ENCODE measurements at places on chromosomes 4 and X.

GRCh38 chr4:106201373-106201772 lies 114.6 kb downstream of the TBCK start:
- DNase-seq = no peak

DNA sequence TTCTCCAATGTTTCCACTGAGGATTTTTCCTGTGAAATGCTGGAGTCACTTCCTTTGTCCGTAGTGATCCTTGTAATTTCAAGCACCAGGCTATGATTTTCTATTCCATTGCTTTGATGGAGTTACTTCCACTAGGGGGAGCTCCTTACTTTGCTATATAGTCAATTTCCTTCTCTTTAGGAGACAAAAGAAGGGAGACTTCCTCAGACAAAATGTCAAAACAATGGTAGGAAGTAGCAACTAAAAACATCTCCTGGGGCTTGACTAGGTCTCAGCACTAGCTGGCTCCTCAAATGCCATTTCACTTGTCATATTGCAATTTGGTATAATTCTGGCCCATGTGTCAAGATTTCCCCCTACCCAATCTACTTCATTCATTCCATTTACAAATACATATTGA lies 24.1 kb downstream of the ZCCHC12 start:
- no peak for DNase-seq

GRCh38 chr4:129179276-129179675 lies 83.3 kb downstream of the C4orf33 start:
- DNase-seq = no peak

DNA sequence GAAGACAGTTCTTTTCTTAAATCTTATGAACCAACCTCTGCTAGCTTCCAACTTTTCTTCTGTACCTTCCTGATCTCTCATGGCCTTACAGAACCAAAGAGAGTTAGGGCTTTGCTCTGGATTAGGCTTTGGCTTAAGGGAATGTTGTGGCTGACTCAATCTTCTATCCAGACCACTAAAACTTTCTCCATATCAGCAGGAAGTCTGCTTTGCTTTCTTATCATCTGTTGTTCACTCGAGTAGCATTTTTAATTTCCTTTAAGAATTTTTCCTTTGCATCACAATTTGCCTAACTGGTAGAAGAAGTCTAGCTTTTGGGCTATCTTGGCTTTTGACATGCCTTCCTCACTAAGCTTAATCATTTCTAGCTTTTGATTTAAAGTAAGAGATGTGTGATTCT lies 167.0 kb downstream of the TBCK start:
- no peak for DNase-seq

- no peak for DNase-seq
These were observed 2.0 kb upstream of the ADH7 start for GRCh38 chr4:99436976-99437722.

- no peak for DNase-seq
These were observed 1.5 kb upstream of the GDPD2 start for GRCh38 chrX:70421618-70422017.

- no peak for DNase-seq
These were observed 345 bp downstream of the SLC6A8 start for GRCh38 chrX:153688071-153688470.

DNA sequence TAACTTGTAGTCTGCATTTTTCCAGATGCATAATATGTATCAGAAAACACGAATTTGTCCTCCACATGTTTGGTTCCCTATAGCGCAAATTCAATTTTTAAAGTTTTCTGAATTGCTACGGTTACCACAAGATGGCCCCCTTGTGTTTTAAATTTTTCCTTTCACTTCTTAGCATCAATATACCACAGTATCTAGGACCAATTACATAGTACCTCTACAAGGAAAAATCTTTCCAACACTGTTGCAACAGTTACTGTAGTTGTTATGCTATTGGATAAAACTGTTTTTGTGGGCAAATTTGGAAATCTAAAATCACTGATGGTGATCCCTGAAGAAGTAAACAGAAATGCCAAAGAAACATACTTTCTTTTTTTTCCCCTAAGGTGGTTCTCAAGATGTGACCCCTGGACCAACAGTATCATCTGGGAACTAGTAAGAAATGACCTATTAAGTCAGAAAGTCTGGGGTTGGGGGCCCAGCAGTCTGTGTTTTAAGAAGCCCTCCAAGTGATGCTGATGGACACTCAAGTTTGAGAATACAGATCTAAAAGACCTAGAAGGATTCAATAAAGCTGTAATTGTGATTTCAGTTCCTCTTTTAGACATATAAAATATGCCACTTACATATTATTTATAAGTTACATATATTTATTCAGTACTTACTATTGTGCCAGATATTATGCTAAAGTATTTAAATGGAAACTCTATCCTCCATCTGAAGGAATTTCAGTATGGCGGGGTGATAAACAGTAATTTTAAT lies 3.1 kb downstream of the ZGRF1 start:
- DNase-seq = no peak

GRCh38 chrX:48902135-48902534 lies 4.4 kb downstream of the PQBP1 start:
- no peak for DNase-seq

- DNase-seq = no peak
These were observed 50.5 kb upstream of the ADGRG2 start for GRCh38 chrX:19172741-19173140.

DNA sequence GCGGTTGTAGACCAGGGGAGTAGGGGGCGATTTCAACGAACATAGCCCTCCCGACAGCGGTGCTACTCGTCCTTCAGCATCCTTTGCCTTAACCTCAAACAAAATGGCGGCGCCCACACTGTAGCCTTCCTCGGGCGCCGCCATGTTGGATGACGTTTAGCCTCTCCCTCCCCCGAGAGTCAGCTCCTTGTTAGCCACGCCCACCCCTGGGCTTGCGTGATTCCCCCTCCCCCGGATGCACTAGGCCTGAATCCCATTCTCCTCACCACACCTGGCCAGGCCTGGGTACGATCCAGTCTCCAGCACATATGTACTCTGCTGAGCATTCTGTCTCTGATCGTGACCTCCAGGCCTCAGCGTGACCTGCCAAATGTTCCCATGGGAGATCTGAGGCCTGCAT lies 49.0 kb upstream of the ZNF157 start:
- no peak for DNase-seq

DNA sequence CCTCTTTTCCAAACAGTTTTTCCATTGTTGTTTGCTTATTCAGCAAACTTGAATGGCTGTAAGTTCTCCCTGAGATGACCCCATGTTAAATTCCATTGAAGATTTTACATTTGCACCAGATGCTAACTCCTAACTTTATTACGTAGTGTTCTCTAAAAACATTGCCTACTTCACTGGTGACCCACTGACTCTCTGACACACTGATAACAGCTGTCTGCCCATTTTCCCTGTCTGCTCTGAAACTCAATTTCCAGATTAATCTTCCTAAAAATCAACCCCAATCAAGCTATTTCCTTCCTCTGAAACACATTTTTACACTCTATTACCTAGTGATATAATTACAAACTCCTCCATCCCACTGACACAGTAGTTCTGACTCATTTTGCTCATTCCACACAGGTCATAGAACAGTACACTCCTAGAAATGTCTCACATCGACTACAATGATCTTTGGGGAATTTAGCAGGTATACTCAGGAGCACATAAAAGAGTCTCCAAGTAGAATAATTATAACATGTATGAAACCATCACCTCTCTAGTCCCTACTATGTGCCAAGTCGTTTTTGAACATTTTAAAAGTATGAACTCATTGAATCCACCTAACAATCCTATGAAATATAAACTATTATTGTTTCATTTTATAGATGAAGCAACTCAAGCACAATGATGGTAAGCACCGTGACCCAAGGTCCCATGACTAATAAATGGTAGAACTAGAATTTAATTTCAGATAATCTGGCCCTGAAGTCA lies 210.9 kb downstream of the SLIT2 start:
- no peak for DNase-seq

- DNase-seq = no peak
These were observed 361.4 kb downstream of the CBLL2 start for GRCh38 chrX:22634083-22634482.

DNA sequence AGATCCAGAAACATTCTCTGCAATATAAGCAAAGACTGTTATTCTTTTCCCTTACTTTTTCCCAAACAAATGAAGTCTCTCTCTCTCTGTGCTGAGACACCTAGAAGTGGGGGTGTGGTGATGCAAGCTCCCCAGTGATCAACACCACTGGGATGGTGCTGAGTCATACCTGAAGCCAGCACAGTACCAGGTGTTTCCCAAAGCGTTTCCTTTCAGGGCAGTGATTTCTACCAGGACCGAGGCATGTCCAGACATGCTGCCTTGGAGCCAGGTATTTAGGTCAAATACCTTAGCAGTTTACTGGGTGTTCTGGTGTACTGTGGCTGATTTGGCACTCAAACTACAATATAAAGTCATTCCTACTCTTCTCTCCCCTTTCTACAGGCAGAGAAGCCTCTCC lies 726.5 kb downstream of the FAM133A start:
- no peak for DNase-seq

DNA sequence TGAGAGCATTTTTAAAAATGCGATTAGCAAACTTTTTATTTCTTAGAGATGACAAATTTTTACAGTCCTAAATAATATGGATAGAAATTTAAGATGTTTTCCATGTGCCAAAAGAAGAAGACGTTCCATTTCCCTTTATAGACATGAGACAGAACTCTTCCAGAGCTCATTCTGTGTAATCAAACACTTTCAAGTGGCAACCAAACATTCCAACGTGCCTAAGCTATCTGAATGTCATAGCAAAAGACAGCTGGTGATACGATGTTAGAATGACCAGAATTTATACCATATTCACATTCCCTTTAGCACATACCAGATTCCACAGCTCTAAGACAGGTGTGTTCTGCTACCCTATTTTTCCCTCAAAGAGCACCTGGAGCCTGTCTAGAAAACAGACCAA lies 133.2 kb downstream of the ENOX2 start:
- no peak for DNase-seq

DNA sequence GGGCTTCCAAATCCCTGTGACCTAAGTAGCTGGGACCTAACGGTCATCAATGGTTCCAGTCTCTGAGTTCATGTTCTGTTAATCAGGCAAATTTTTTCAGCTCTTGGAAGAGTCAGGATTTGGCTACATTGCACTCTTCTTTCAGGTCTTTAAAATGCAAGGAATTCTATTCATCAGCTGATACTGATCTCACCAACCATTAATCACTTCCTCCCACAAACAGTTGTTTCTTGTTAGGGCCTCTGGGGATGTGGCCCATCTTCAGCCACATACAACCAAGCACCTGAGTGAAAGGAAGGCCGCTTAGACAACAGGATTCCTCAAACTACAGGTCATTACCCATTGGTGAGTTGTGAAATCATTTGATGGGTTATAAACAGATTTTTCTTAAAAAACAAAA lies 71.7 kb downstream of the FANCB start:
- no peak for DNase-seq

DNA sequence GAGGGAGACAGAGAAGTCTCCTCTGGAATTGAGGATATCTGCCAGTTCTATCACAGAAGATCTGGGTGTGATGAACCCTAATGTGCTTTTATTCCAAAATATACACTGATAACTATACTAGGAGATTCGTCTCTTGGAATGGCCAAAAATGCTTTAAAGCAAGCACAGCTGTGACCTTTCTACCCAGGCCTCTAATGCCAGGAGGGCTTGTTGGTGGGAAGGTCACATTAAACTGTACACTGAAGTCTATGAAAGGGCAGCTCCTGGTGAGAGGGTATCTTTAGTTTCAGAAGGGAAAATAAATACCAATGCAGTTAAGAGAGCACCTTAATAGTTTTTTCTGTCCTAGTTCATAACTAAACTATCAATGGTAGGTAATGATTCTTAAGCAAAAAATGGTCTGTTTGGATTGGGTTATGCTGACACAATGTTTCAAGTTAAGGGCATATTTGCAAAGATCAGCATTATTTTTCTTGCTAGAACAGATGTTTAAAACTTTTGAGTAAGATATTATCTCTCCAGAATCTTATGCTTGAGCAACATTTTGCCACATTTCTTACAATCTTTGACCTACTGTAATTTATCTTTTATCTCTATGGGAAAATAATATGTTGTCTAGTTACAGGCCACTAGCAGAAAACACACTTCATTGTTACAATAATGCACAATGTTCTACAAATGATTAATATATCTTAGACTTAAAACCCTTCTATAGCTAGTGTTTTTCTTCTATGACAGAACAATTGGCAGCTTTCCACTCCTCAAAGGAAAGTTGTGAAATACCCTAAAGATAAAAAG lies 59.6 kb downstream of the SEC24D start:
- no peak for DNase-seq

- DNase-seq = no peak
These were observed 579 bp downstream of the OGT start for GRCh38 chrX:71533516-71533850.

DNA sequence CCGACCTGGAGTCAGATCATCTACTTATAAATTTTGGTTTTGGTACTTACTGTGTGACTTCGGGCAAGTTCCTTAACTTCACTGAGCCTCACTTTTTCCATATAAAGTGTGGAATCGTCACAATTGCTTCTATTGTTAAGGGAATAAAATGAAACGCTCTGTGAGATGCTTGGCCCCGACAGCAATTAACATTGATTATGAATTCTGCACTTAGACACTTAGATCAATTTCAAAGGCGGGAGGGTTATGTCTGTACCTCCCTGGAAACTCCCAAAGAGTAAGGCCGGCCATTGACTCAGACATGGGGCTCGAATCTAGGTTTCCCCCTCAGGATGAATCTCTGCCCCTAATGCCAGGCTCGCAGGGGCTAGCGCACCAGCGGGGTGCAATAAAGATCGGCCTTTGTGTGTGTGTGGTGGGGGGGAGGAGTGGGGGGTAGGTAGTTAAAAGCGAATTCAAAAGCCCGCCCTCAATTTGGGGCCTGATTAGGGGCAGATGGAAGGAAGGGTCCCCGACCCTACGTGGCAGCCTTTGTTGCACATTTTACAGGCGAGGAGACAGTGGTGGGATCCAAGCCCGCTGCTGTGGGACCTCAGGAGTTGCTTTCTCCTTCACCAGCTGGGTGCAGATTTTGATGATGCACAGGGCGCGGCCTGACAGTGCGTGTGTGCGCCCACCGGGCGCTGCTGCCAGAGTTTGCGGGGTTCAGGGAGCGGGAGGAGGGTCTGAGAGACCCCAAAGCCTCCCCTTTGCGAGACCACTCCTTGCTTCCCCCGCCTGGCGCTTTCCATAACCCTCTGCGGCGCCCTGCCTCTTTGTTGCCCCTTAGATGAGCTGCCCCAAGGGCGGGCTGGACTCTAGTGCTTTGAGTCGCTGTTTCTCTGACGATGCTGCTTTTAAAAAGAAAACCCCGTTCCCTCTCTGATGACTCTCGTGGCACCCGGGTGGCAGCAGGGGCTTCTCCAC lies 9.6 kb downstream of the MSX1 start:
- DNase-seq = no peak

- DNase-seq = no peak
These were observed 429.3 kb downstream of the AFF2 start for GRCh38 chrX:148929686-148930085.

DNA sequence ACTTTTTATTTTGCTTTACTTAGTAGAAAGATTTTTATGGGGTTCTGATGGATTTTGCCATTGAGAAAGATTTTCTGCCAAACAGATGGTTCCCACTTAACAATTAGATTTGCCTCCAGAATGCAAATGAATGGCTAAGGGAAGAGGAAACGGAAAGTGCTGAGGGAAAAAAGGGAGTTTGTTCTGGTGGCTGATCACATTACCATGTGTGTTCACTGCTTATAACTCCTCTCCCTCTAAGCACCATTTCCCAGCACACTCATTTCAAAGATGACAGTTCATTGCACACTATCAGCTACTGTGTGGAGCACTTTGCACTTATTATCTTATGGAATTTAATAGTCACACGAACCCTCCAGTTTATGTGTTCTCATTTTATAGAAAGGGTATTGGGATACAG lies 68.0 kb upstream of the GRID2 start:
- DNase-seq = no peak

GRCh38 chr4:128130621-128131020 lies 69.5 kb downstream of the LARP1B start:
- no peak for DNase-seq

Data from cortex of kidney (tissue), 1 donor.